ENCODE measurements at places on chromosomes 2 and 18.
A peak's percentile ranks its signal among the peaks of the same experiment; 100 is the strongest.

GRCh38 chr2:64799592-64800252 is 146.0 kb upstream of the SERTAD2 start:
- no peak for DNase-seq

- no peak for DNase-seq
These were observed 1060.0 kb upstream of the DDX18 start for GRCh38 chr2:116754381-116755101.

DNA sequence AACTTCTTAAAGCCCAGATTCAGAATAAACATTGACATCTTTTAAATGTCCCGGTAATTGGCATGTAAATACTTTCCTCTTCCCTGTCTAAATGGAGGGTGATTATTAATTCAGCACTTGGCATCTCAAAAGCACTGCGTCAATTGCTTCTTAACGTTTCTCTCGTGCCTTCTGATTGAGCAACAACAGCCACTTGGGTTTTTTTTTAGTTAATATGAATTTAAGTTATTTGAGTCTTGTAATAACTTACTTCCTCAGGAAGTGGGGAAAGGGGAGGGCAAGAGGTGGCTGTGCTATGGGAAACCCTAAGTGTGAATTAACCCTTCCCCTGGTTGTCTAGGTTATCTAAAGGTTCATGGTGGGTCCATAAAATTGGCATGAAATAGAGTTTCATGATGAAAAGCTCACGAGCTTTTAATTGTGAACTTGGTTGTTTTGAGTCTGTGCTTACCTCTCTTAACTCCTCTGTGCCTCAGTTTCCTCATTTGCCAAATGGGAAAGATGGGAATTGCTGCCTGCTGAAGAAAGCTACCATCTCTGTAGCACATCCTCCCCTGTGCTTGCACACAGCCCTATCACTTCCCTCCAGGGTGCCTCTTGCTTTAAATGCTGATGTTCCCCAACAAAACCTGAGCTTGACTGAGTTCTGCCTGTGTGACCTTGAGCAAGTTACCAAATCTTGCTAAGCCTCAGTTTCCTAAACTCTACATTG is 126.3 kb upstream of the BCL2L11 start:
- DNase-seq: peak; percentile 20

GRCh38 chr18:49723648-49724180 is 89.6 kb downstream of the ACAA2 start:
- DNase-seq: no peak

DNA sequence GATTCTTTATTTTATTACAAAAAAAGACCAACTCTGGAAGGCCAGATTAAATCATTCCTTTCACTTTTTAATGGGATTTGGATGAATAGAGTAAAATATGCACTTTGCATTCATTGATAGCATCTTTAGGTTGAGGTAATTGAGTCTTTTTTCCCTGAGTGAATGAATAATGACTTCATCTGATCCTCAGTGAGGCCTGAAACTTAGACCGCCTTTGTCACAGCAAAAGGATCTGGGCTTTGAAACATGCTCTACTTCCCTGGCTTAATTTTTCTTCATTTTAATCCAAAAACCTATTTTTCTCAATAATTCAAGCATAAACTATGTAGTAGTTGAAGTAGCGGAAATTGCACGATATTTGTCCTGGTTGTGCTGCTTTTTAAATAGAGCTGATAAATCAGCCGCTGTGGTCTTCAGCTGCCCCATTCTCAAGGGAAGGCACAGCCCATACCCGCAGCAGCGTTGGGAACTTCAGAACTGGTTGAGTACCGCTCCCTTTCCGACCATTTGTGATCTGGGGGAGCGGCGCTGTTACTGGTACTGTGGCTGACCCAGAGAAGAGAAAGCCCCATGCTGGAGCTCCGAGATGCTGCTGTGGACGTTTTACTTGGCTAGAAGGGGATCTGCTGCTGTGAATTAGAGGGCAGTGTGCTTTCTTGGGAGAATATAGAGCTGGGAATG is 145.3 kb upstream of the NFATC1 start:
- no peak for DNase-seq

GRCh38 chr18:78813156-78813555 is 166.5 kb upstream of the SALL3 start:
- DNase-seq: no peak

GRCh38 chr2:223865124-223865523 is 27.7 kb upstream of the AP1S3 start:
- DNase-seq: no peak

DNA sequence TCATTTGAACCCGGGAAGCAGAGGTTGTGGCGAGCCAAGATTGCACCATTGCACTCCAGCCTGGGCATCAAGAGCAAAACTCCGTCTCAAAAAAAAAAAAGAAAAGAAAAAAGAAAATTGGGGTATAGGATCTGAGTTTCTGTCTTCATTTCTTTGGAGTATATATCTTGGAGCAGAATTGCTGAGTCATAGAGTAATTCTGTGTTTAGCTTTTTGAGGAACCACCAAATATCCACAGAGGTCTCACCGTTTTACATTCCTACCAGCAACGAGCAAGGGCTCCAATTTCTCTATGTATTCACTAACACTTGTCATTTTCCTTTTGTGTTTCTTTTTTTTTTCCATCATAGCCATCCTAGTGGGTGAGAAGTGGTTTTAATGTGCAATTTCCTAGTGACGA is 87.6 kb upstream of the TEX51 start:
- no peak for DNase-seq

DNA sequence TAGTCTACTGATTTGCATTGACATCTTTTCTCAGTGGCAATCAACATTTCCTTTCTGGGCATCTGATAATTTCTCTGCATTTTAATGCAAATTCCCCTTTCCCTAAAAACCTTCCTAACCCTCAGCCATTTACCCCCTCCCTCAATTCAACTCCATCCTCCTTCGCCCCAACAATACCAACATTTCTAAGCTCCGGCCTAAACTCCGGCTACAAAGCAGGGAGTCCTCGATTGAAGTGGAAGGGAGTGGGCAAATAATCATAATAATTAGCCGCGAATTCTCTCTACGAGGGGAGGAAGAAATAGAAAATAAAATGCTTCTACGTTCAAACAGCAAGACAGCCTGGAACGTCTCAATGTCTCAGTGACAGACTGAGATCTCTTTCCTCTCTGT is 4.6 kb downstream of the BCL11A start:
- no peak for DNase-seq

- no peak for DNase-seq
These were observed 738.9 kb upstream of the SALL3 start for GRCh38 chr18:78240627-78241252.

- DNase-seq: no peak
These were observed 99.8 kb upstream of the RAB6C start for GRCh38 chr2:129879614-129880180.

DNA sequence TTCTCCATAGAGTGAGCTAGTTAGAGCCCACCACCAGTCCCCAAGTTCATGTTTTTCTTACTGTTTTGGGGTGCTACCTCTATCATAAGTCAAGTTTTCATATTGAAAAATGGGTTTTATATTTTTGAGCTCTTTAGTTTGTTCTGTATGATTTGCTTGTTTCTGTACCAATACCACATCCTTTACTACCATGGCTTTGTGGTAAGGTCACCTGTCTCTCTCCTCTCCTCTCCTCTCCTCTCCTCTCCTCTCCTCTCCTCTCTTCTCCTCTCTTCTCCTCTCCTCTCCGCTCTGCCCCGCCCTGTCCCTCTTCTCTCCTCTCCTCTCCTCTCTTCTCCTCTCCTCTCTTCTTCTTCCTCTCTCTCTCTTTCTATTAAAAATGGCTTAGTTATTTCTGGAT is 22.1 kb upstream of the LBH start:
- no peak for DNase-seq

- no peak for DNase-seq
These were observed 47.7 kb downstream of the ZNF516 start for GRCh38 chr18:76447258-76447890.

- peak; percentile 36 for DNase-seq
These were observed 353.1 kb downstream of the ARHGAP15 start for GRCh38 chr2:143482316-143482715.

GRCh38 chr18:50127516-50128210 is 67.3 kb downstream of the MYO5B start:
- DNase-seq: no peak

- no peak for DNase-seq
These were observed 197.7 kb upstream of the STON1 start for GRCh38 chr2:48332286-48332685.

DNA sequence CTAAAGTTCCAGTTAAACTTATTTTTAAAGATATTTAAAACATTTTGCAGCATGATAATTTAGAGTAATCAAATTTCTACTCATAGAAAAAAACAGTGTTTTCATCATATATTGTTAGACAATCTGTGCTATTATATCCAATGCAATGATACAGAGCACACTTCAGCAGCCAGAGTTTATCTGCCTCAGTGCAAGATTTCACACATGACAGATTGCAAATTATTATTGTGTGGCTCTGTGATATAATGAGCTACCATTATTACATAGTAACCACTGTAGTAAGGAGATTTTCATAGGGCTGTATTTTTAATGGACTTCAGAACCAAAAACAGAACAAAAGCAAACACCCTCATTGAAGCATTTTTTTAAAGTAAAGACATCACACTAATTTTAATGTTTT is 762.4 kb downstream of the DSC3 start:
- DNase-seq: no peak

- DNase-seq: peak; percentile 23
These were observed 178.8 kb upstream of the CHST9 start for GRCh38 chr18:27363872-27364271.

GRCh38 chr18:6576718-6577375 is 152.7 kb upstream of the ARHGAP28 start:
- no peak for DNase-seq

DNA sequence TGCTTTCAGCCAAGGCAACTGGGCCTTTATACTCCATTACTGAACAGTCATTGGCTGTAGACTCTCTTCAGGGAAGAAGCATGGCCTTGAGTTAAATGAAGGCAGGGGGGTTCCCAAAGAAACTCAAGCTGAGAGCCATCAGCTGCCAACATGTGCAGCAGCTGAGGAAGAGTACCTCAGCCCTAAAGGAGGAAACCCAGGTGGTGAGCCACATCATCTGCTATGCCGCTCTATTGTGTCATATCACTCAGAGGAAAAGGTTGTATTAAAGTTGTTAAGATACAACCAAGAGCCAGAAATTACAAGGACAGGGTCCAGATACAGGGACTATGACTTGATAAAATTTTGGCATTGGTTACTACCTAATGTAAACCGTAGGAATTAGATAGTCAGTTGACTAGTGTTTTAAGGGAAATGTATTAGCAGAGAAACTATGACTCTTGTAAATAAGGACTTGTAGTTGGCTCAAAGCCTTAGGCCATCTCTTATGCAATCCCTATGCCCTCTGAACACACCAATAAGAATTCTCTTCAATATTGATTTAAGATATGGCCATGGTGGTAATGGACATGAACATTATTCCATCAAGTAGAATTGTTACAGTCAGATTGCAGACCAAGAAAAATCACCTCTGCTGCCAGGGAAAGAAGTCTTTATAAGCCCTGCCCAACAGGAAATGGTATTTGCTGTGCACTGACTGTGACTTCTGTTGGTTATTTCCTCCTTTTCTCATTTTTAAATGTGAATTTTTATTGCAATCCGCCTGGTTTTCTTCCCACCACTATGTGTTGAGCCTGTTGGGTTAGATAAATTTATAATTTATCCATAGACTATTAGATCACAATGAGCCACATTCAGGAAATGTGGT is 9.2 kb upstream of the LRPPRC start:
- peak; percentile 44 for DNase-seq

- no peak for DNase-seq
These were observed 27.5 kb upstream of the KCTD1 start for GRCh38 chr18:26575865-26576217.

DNA sequence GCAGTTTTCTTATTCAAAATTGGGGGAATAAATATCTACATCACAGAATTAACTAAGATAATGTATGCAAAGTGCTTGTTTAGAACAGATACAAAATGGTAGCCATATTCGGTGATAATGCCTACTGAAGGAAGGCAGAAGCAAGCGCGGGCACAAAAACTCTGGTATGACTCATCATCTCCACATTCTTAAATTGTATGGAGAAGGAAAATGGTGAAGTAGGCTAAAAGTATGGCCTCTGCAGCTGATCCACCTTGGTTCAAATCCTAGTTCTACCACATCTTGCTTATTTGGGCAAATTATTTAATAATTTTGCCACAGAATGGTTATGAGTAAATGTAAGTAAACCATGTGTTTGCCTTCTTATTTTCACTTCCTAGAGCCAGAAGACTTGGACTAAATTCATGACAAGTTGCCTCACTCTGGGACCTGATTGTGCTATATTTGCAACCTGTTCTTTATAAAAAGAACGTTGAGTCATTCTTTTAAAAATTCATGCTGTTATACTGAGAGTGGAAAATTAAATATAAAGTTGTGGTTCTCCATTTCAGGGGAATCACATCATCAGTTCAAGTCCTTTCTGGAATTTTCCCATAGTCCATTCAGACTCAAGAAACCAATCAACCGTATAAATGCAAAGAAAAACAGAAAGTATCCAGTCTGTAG is 9.0 kb upstream of the CDK15 start:
- peak; percentile 75 for DNase-seq

DNA sequence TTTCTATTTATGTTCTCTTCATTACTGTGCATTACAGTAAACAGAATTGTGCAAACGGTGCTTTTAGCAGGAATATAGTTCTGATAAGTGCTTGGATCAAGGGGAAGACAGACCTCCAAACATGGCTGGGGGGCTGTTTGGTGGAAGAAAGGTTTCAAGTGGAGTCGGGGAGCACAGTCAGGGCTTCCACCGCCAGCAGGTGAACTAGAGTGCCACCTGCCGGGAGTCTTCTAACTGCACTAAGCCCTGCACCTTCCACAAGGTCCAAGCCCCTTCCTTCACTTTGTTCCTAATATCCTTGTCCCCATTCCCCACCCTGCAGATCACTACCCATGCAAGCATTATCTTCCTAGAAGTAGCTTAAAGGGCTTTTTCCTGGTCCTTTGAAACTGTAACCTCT is 11.1 kb downstream of the ONECUT2 start:
- no peak for DNase-seq

DNA sequence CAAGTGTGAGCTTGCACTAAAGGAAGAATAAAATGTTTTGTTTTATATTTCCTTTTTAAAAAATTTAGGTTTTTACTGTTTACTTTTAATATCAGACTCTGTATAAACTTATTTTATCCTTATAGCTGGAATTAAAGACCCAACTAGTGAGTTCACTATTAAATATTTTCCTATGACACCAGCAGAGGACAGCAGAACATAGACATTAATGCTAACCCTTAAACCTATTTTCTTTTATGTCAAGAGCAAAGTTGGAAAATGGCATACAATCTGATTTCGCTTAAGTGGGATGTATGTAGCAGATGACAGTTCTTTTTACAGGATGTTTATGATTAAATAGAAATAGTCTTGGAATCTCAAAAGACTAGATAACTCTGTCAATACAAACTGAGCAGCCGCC is 188.2 kb upstream of the XIRP2 start:
- peak; percentile 6 for DNase-seq
